ENCODE measurements at places on chromosomes 1 and 21.

- DNase-seq: no peak
These were observed 187.9 kb downstream of the PATJ start for GRCh38 chr1:61930116-61930645.

DNA sequence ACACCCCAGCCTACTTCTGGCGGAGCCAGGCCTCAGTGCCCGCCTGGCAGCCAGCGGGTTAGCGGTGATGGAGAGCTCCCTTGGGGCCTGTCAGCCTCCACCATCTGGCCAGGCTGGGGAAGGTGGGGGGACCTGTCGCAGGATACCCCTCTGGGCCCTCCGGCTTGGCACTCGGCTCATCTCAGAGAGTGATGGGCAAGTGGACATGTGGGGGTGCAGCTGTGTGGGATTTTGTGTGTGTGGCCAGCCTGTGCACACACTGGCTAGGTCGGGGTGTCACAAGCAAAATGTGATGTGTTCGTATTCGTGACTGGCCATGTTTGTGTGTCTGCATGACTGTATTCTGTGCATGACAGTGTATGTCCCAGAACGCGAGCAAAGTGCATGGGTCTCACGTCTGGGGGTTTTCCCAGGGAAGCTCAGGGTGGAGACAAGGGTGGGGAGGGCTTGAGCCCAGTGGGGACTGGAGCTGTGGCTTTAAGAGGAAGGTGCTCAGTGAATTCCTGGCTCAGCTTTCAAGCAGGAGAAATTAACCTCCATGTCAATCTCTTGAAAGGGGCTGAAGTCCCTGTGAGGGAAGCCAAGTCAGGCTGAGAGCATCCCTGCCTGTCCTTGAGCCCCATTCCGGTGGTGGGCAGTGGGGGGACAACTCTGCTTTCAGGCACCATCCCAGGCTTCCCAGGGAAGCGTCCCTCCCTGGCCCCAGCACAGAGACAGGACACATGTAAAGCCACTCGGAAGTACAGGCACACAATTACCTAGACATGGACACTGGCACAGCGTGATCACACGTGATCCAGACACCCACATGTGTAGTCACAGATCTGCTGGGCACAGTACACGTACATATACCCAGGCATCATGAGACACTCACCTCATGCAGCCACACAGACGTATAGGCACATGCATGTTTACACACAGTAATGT lies 21.1 kb upstream of the ADGRB2 start:
- DNase-seq: no peak

DNA sequence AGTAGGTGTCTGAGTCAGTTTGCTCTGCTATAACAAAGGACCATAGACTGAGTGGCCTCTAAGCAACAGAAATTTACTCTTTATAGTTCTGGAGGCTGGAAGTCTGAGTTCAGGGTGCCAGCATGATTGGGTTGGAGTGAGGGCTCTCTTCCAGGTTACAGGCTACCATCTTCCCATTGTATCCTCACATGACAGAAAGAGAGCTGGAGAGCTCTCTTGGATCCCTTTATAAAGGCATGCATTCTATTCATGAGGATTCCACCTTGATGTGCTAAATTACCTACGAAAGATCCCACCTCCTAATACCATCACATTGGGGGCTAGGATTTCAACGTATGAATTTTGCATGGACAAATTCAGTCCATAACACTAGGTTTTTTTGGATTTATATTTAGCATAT lies 79.6 kb downstream of the LTN1 start:
- DNase-seq: no peak

DNA sequence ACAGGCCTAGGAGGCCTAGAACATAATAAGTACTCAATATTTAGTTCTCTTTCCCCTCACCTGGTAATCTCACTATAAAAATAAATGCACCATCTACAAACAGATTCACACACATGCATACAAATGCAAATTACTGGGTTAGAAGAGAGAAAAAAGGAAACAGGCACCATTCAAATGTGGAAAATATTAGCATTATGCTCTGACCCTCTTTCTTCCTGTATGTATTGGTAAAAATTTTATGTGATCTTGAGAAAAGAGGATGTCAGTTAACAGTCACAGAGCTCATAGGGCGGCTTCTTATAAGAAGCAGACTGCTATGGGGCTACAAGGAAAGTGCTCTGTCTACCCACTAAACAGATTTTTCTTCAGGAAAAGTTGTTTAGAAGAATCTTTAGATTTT lies 565.4 kb downstream of the LMO4 start:
- no peak for DNase-seq

- DNase-seq: no peak
These were observed 32.4 kb upstream of the F13B start for GRCh38 chr1:197099444-197099843.

- no peak for DNase-seq
These were observed 1078.3 kb downstream of the NCAM2 start for GRCh38 chr21:22076471-22076870.

Data from stimulated activated CD4-positive, alpha-beta T cell treated with anti-CD3 and anti-CD28 coated beads, TNF-alpha, amount 100 ng/mL, for 4 hours (primary cell).